Colonic mucosa (tissue), 4 donors: ENCODE measurements at places on chromosomes 7 and 10. TPM values are rescaled to one million over a fixed set of nuclear protein-coding genes. Genes with fewer than 3 reads are reported as not detected.

Gene PNLIP
- not detected for total RNA-seq

Gene MKX
- total RNA-seq: 2.3 TPM

Gene FIGNL1
- total RNA-seq: 6.1 TPM

Gene DPYSL4
- 0.44 TPM for total RNA-seq

Gene TPST1
- total RNA-seq: 3.6 TPM

Gene ASAH2
- total RNA-seq: 5.0 TPM

Gene FOXI2
- total RNA-seq: not detected

Gene CYP26A1
- total RNA-seq: not detected

Gene JAKMIP3
- 0.27 TPM for total RNA-seq

DNA sequence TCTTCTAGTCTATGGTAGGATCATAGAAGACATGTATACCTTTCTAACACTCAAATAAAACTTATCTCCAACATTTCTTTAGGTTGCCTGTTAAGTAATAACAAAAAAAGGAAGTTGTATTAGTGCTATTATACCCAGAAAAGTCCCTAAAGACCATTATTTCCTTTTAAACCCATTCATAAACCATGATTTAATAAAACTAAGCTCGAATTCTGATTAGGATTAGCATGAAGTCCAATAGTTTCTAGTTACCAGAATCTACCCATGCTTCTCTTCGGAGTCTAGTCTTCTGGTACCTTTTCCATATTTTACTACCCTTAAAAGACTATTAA, 62.7 kb downstream of the USP6NL start:
- no peak for DNase-seq

GRCh38 chr10:38979535-38979934, 885.4 kb downstream of the ZNF37A start:
- no peak for DNase-seq

DNA sequence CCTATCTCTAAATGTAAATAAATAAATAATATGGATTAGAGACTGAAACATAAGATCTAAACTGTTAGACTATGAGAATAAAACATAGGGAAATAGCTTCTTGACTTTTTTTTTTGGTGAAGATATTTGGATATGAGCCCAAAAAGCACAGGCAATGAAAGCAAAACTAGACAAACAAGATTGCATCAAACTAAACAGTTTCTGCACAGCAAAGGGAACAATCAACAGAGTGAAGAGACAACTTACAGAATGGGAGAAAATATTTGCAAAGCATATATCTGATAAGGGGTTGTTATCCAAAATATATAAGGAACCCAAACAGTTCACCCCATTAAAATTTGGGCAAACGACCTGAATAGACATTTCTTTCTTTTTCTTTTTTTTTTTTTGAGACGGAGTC, 148.1 kb downstream of the SUGCT start:
- DNase-seq: no peak

DNA sequence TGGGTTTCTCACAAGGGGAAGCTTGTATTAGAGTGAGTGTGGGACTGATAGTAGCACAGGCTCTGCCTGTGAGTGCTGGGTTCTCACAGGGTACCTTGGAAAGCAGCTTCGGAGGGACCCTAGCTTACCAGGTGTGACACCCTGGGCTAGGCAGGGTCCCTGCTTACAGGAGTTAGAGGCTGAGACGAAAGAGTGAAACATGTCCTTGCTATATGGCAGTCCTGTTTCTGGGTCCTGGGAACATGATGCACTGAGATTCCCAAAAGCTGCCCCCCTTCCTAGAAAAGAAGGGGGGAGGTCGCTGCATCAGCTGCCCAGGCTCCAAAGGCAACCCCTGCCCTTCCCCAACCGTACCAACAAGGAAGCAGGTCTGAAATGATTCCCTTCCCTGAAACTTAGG, 6.3 kb upstream of the ARHGAP22 start:
- DNase-seq: peak; percentile 2

DNA sequence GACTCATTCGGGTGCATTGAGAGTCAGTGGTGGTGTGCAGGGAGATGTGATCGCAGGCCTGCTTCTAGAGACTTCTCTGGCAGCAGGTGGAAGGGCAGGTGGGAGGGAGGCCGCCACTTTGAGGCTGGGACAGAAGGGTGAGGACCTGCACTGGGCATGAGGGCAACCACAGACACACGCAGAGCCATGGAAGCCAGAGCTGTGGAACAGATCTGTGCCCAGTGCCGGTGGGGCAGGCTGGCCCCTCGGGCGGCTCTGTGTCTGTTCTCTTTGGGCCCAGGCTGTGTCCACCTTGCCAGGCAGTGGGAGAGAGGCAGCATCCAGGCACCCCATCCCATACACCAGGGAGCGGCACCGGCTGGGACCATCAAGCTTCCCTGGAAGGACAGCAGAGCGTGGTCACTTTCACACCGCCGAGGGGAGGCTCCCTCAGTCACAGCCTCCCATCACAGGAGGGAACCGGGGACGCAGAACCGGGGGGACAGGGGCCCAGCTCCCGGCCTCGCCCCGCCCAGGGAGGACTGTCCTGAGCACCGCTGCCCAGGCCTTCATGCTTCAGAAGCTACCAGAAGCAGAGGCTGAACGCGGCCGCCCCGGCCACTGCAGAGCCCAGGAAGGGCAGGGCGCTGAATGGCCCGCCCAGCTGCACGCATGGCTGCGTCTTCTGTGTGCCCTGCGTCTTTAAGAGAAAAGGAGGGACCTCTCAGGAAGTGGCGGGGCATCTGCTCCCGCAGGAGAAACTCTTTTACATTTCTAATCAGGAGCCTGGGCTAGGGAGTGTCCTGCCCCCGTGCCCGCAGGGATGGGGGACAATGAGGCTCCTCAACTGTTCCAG, 32.1 kb downstream of the EN2 start:
- peak; percentile 48 for DNase-seq

GRCh38 chr10:93115661-93116383, 42.1 kb downstream of the CYP26A1 start:
- peak; percentile 86 for DNase-seq

DNA sequence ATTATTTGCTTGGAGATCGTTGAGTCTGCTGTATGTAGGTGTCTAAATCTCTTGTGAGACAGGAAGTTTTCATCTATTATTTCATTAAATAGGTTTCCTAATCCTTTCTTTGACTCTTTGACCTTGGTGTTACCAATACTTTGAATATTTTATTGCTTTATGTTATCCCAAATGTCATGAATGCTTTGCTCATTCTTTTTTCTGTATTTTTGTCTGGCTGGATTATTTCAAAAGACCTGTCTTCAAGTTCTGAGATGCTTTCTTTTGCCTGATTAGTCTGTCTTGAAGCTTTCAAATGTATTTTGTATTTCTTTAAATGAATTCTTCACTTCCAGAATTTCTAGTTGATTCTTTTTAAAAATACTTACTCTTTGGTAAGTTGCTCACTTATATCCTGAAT, 27.3 kb downstream of the UBE3C start:
- no peak for DNase-seq

DNA sequence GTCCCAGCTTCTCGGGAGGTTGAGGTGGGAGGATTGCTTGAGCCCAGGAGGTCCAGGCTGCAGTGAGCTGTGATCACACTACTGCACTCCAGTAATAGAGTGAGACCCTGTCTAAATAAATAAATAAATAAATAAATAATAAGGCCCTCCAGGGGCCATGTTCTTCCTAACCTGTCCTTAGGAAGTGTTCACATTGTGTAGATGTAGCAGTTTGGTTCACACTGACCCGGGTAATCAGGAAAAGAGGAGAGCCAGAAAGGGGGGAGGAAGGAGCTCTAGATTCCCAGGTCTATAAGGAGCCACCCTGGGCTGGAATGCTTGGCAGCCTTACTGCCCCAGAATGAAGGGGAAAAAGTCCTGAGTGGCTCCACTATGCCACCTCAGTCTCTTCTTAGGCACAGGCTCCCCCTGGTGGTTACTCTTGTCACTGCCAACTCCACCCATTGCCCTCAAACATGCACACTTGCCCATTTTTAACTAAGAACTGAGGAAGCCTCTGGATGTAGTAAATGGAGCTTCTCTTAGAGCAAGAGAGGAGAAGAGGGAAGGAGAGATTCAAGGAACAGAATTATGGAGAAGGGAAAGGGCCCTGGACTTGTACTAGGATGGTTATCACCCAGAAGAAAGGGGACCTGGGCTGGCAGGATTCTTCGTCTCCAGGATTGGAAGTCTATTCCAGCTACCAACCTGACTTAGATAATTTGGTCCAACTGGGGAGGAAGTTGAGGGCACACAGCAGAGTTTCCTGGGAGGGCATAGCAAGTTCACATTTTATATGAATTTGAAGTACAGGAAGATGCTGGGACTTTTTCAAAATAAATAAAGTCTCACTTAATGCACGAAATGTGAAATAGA, 7.8 kb downstream of the HPS6 start:
- DNase-seq: peak; percentile 88

GRCh38 chr10:2246747-2247146, 509.4 kb upstream of the ADARB2 start:
- no peak for DNase-seq

DNA sequence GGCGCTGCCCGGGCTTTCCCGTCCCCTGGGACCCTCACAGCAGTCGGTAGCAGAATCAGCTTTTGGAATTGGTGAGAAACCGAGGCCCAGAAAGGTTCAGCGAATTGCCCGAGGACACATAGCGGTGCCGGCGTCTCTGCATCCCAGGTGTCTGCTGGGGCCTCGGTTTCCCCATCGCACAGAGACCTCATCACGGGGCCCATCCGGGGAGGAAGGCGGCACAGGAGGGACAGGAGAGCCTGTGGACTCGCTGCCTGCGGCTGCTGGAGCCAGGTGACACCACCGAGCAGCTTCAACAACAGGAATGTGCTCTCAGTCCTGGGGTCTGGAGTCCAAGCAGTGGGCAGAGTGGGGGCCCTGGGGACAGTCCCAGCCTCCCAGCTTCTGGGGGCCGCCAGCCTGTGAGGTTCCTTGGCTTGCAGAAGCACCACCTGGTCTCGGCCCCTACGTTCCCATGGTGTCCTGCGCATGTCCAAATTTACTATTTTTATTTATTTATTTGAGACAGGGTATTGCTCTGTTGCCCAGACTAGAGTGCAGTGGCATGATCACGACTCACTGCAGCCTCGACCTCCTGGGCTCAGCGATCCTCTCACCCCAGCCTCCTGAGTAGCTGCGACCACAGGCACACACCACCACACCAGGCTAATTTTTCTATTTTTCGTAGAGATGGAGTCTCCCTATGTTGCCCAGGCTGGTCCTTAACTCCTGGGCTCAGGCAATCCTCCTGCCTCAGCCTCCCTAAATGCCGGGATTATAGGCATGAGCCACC, 539 bp upstream of the COX19 start:
- no peak for DNase-seq

DNA sequence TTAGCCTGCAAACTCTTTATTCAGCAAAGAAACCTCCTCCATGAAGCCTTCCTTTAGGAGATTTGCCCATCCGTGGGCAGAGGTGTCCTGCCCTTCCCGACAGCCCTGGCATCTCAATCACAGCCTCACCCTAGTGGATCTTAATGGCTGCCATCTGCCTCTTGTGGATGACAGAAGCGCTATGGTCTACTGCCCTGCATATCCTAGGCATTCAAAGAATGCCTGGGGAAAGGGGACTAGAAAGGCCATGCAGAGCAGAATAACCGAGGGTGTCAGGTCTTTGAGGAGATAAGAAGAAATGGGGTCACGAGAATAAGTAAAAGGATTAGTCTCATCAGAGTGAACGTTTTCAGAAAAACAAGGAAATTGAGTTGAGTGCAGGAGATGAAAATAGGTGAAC, 57.7 kb upstream of the SPOCK2 start:
- no peak for DNase-seq

GRCh38 chr7:107501593-107501992, 31.7 kb downstream of the GPR22 start:
- peak; percentile 32 for DNase-seq

DNA sequence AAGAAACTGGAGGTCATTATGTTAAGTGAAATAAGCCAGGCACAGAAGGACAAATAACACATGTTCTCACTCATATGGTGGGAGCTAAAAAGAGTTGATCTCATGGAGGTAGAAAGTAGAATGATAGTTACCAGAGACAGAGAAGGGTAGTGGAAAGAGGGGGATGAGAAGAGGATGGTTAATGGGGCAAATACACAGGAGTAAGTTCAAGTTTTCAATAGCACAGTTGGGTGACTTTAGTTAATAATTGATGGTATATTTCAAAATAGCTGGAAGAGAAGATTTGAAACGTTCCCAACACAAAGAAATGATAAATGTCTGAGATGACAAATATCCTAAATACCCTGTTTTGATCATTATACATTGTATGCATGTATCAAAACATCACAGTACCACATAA, 261.8 kb downstream of the THSD7A start:
- no peak for DNase-seq

DNA sequence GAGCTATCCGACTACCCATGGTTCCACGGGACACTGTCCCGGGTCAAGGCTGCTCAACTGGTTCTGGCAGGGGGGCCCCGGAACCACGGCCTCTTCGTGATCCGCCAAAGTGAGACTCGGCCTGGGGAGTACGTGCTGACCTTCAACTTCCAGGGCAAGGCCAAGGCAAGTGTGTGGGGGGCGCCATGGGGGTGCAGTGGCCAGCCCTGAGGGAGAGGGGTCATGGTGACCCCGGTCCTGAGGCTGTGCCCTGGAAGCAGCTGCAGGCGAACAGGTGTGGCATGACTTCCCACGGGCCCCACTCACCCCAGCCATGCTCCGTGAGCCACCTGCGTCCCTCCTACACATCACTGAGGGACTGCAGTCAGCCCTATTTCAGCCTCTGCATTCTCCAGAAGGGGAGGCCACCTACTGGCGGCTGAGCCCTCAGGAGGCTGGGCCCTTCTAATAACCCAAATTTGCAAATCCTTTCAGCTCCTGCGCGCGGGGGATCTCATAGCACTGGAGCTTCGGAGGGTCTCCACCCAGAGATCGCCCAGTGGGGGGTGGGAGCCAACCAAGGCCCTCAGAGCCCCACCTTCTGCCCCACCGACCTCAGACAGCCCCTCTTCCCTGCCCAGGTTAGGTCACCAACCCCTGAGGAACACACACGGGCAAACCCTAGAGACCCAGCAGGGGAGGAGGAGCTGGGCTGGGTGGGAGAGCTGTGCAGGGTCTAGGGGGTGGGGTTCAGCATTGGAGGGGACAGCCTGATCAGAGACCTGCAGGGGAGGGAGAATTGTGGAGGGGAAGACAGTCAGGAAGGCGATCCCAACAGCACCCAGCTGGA, 30.8 kb downstream of the SH2B2 start:
- no peak for DNase-seq
